Activated T-cell treated with anti-CD3 and anti-CD28 coated beads for 4 hours (primary cell): ENCODE measurements at places on chromosomes 13 and 19.

DNA sequence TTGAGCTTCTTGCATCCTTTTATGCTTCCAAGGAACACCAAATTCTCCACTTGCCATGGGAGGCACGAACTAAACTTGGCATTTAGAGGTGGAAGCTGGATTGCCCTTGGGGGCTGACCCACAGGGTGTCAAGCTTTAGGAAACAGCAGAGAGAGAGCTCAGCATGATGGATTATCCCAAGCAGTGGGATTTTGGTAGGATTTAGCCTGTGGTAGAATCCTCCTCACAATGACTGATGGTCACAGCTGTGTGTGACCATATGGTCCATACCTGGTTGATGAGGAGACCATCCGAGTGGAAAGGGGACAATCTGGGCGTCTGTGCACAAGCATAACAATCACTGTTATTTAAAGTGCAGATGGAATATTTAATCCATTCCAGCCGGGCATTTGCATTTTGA is 40.1 kb upstream of the PSG9 start:
- DNase-seq, result no peak

DNA sequence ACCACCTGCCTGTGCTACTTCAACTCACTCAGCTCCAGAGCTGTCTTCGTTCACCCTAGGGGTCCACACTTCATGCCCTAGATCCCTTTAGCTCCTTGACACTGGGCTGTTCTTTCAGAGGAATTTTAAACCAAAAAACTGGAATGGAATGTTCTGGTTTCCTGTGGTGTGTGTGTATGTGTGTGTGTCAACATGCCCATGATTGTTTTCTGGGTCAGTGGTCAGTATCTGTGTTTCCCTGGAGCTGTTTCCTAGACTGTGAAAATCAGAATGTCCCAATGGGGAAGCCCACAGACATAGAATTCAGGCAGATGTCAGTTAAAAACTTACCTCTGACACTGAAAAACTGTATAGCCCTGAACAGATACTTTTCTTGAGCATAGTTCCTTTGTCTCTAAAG is 1.3 kb downstream of the PMIS2 start:
- DNase-seq, result no peak

DNA sequence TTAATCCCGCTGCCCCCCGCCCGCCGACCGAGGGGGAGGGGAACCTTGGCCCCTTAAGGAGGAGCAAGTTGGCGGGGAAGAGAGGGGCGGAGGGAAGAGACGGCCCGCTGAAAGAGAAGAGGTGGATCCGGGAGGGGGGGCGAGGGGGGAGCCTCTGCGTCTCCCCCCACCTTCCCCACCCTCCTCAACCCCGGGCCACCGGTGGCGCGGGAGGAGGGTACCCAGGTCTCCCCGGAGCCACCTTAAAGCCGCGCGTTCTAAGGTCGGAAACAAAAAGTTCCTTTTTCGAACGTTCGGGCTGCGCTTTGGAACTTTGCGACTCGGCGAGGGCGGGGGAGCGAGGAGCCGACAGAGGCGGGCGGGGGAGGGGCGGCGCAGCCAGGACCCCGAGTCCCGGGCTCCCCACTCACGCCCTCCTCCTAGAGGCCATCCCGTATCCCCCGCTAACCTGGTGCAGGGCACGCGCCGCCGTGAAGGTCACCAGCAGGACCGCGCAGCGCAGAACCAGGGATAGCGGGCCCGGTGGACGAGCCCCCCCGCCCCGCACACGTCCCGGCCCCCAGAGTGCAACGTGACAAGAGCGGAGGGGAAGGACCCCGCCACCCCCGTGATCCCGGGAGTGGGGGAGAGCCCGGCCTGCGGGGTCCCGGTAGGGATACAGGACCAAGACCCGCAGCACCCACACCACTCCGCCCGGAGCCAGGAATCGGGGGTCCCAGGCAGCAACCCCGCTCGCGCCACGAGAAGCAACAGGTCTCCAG is 659 bp downstream of the ERF start:
- DNase-seq, result peak; percentile 69

DNA sequence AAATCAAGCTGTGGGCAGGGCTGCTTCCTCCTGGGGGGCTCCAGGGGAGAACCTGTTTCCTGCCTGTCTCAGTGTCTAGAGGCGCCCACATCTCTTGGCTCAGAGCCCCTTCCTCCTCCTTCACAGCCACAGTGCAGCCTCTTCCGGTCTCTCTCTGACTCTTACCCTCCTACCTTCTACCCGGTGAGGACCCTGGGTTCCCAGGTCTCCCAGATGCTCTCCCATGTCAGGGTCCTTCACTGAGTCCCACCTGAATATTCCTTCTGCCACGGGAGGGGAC is 153.1 kb downstream of the KDM4B start:
- DNase-seq, result no peak

- no peak for DNase-seq
Measured at GRCh38 chr19:33550768-33551167, 29.2 kb upstream of the PEPD start.

DNA sequence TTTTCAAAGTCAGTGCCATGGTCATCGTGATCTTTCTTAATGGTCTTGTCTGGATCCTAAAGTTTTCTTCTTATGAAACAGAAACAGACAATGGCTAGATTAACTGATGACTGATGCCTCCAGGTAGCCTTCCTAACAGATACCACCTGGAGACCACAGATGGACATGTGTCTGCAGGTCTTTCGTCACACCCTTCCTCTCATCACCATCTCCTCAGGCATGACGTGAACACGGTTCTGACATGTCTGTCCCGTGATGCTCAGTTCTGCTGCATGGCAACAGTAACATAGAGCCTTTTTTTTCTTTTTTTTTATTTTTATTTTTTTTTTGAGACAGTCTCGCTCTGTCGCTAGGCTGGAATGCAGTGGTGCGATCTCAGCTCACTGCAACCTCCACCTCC is 13.1 kb upstream of the LAMP1 start:
- no peak for DNase-seq

- no peak for DNase-seq
Measured at GRCh38 chr13:53079691-53080090, 51.1 kb downstream of the OLFM4 start.

GRCh38 chr19:1945899-1946298 is 4.9 kb downstream of the CSNK1G2 start:
- DNase-seq, result no peak

DNA sequence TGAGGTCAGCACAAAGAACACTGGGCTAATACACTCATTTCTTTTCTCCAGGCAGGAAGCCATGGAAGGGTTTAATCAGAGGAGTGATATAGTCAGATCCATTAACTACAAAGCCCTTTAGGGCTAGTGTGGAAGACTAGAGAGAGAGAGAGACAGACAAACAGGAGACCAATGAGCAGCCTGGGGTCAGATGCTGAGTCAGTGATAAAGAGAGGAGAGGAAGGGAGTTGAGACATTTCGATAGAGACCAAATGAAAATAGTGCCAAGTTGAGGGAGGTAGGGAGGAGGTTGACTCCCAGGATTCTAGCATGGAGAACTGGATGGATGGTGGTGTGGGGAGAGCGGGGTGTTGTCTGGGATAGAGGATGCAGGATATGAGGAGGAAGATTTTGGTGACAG is 18.2 kb downstream of the ZNF473 start:
- DNase-seq, result no peak

DNA sequence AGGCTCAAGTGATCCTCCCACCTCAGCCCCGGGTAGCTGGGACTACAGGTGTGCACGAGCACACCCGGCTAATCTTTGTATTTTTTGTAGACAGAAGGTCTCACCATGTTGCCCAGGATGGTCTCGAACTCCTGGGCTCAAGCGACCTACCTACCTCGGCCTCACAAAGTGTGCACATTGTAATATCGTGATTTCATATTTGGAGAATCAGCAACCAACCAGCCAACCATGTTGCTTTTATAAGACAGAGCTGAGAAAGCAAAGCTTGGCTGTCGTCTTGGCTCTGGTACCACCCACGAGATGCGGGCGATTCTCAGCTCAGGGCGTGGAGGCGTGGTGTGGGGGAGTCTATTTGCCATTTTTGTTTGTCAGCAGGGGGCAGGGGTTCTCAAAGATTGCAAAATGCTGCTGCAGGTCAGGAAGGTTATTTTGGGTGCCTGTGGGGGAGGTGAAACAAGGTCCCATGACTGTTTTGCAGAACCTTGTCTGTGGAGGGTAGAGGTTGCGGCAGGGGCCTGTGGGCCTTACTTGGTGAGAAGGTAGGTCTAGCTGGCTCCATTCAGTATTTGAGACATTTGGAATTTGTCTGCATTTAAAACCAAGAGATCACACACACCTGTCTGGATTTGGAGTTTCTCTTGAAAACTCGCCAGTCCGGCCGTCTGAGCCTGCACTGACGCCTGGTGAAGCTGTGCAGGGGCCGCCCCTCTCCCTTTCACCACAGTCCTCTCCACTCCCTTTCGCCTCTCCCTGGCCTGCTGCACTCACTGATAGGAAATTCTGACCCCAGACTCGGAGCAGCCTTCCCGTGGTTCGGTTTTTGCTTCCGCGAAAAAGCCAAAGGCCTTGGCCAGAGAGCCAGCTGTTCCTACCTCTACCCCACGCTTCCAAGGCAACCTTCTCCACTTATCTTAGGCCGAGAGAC is 15.4 kb downstream of the TNFAIP8L1 start:
- no peak for DNase-seq

DNA sequence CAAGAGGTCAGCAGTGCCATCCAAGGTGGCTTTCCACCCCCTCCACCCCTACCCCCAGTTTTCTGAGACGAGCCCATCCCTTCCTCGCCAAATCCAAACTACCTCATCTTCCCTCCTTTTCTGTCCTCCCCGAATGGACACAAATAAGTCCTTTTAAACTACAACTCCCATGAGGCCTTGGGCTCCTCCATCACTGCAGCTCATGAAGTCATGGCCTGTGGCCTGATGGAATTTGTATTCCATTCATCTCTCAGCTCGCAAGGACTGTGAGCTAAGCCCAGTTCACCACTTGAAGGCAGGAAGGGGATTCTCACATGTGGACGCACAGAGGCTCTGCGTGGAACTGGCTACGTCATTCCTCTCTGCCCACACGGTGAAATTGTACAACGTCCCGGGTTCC is 12.5 kb downstream of the PTPRH start:
- DNase-seq, result no peak

GRCh38 chr13:100473501-100474044 is 115.0 kb downstream of the GGACT start:
- DNase-seq, result no peak

DNA sequence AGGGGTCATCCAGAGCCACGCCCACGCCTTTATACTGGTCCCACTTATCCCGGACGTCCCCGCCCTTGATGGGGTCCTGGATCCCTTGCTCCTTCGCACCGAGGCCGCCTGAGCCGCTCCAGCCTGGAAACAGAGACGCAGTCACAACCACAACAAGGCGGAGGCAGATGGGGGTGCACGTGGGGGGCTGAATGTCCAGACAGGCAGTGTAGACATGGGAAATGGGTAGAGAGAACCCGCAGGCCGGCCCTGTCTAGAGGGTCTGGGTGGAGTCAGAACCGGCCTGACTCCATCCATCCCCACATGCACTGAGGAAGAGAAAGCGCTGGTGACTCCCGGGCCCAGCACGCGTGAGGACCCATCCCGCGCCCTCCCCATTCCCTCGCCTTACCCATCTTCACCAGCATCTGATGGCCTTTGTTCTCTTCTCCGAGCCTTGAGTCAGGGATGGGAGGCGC is 23.0 kb downstream of the CHERP start:
- no peak for DNase-seq

- DNase-seq, result peak; percentile 4
Measured at GRCh38 chr13:39037410-39037879, 444 bp downstream of the PROSER1 start.

DNA sequence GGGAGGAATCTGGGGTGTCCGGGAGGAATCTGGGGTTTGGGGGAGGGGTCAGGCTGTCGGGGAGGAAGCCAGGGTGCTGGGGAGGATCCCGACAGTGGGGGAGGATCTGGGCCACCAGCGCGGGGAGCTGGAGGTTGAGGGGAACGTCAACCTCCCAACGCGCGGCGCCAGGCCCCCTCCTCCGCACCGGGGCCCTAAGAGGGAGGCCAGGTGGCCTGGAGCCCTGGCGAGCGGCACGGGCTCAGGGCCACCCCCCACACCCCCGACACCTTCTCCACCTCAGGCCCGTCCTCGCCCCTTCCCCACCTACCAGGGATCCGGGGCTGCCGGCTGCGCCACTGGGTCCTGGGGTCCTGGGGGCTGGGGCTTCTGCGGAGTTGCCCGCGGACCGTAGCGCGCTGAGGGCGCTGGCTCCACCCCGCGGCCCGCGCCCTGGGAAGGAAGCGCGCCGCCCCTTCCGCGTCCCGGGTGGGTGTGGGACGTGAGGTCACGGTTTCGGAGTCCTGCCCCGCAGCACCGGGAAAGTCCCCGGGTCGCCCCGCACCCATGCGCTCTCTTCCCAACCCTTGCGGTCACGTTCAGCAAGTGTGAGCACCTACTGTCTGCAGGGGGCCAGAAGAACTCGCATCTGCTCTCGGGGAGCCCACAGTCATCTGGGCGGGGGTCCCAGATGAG is at the start of gene TICAM1:
Gene TICAM1, minus strand, starts transcription at position 409 of the 675 bp plus-strand sequence. CDS start 13,335 bp downstream, outside the sequence.
- peak; percentile 80 for DNase-seq

- DNase-seq, result no peak
Measured at GRCh38 chr13:33256148-33256840, 29.3 kb downstream of the STARD13 start.

DNA sequence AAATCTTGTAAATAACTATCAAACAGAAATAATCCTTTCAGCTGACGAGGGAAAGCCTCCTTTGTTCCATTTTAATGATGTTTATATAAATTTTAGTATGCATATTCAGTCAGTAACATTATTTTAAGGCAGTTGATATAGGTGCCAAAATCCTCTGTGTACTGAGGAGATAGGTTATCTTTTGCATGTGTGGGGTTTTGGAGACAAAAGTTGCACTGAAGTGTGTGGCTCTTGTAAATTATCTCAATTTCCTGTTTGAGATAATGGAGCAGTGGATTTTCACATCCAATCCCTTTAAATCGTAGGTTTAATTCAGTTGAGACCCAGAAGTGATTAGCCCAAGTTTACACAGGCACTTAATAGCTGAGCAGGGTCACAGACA is 106.6 kb downstream of the RGCC start:
- no peak for DNase-seq

GRCh38 chr19:51490676-51491075 is 10.9 kb downstream of the SIGLEC12 start:
- no peak for DNase-seq

DNA sequence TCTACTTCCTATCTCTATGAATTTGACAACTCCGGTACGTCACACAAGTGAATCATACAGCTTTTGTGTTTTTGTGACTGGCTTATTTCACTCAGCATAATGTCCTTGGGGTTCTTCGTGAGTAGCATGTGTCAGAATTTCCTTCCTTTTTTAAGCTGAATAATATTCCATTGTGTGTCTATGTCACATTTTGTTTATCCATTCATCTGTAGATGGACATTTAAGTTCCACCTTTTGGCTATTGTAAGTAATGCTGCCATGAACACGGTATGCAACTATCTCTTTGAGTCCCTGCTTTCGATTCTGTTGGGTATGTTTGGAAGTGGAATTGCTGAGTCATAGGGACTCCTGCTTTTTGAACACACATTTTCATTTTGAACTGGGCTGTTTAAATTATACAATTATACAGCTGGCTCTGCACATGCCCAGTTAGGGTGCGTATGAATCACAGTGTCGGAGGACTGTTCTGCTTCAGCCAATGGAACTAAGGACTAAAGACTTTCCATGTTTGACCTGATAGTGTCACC is 43.0 kb upstream of the C13orf42 start:
- DNase-seq, result no peak

- DNase-seq, result peak; percentile 45
Measured at GRCh38 chr19:10420444-10421239, at the start of gene PDE4A. TSS of gene PDE4A (plus strand) at chr19:10420538. CDS start at chr19:10420765, 227 bp downstream.

- no peak for DNase-seq
Measured at GRCh38 chr19:14530005-14530348, 583 bp downstream of the TECR start.

GRCh38 chr19:31370216-31370615 is 21.0 kb upstream of the TSHZ3 start:
- no peak for DNase-seq

- DNase-seq, result no peak
Measured at GRCh38 chr19:7687177-7687576, 6.5 kb downstream of the TRAPPC5 start.
